ENCODE measurements at places on chromosomes 5 and 9.

DNA sequence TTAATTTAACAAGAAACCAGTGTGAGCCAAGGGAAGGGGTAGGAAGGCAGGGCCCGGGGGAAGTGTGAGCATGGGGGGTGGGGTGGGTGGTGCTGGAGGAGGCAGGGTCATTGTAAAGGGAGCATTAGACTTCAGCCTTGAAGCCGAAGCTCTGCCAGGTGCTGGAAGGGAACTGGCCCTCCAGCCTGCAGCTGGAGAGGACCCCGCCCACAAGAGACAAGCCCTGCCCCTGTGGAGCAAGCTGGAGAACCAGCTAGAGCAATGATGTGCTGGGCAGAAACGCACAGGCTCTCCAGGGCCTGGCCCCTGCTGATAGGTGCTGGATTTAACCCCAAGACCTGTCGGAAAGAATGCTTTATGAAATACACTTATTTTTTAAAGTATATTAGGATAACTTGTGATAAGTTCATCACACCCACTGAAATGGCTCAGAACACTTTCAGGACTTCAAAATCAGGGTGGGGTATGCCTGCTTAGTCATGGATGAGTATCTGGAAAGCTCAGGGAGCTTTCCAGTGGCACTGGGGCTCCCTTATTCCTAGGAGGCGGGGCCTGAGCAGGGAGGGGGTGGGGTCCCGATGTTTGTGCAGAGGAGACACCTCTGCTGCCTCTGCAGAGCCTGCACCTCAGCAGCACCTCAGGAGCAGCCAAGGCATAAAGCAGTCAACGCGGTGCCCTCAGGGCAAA, 27.1 kb downstream of the UBE2QL1 start:
- no peak for DNase-seq

DNA sequence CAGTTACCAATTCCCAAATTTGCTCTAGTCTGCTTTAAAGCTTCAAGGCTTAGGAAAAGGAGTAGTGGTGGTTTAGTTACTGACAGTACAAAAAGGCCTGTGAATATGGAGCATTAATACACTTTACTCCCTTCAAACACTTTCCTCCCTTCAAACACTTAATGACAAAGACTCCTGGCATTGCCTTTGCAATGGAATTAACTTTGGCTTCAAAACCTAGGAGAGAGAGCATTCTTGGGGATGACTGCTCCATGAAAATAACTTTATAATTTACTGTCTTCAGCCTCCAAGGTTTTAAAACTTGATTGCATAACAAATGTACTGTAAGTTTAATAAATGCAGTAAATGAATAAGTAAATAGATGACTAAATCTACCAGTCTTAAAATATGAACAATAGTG, 185.6 kb downstream of the TRPM3 start:
- no peak for DNase-seq

GRCh38 chr9:93451849-93452709, 594 bp downstream of the FAM120A start:
- DNase-seq, result no peak

GRCh38 chr5:141838326-141839014, 39.7 kb downstream of the PCDH1 start:
- no peak for DNase-seq

- DNase-seq, result no peak
Observed at GRCh38 chr5:96476654-96477053, 43.6 kb upstream of the PCSK1 start.

DNA sequence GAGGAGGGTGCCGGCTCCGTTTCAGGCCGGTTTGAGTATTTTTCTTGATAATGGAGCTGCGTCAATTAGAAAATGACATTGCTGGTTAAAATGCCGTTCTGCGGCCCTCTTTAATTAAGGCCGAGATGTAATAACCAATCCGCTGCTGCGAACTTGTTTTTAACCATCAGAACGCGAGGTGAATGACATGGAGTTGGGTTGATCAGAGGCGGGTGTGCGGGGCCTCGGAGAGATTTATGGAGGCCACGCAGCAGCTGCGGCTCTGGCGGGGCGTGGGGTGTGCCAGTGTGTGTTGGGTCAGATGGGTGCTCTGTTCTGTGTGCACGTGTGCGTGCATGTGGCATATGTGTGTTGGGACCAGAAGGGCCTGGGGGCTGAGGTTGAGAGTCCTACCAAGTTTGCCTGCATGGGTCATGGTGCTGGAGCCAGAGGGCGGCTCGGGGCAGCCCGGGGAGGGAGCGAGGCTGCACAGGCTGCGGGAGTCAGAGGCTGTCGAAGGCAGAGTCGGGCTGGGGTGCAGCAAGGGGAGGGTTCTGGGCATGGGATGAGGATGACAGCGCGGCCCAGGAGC, 25.4 kb downstream of the RXRA start:
- no peak for DNase-seq

DNA sequence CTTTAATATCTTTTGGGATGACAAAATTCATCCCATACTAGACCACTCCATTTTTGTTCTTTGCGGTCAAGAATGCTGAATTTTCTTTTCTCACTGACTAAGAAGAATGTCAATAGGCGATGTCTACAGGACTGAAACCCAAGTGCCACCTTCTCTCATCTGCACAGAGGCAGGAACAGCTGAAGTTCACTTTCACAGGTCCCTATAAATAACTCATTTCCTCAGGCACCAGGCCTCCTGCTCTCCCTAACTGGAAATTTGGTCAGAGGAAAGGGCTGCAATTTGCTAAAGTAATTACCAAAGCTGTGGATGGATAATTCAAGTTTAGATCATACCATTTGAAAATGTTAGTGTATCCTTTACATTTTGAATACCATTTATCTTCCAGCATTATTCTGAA, 142.9 kb downstream of the DIRAS2 start:
- no peak for DNase-seq

- no peak for DNase-seq
Observed at GRCh38 chr9:117120061-117120460, 294.8 kb downstream of the ASTN2 start.

Measured in NCI-H1930 (cell line).